ENCODE measurements at places on chromosomes 6 and 20. TPM values are rescaled to one million over a fixed set of nuclear protein-coding genes. Genes with fewer than 3 reads are reported as not detected.

The RAET1E gene
- not detected for total RNA-seq

The RAET1L gene
- total RNA-seq, result not detected

The MRAP2 gene
- total RNA-seq, result 10.8 TPM

The PDE10A gene
- 24.3 TPM for total RNA-seq

The FOXS1 gene
- total RNA-seq, result not detected

The PTCRA gene
- not detected for total RNA-seq

- H3K27ac ChIP-seq, result no peak overlapping the region
- no peaks in the 10 kb centered on the region for H3K36me3 ChIP-seq
- no peak overlapping the region for H3K4me3 ChIP-seq
These were observed 17.7 kb downstream of the RIPOR3 start for GRCh38 chr20:50673466-50674137.

GRCh38 chr20:10665027-10665561 is 8.7 kb downstream of the JAG1 start:
- H3K36me3 ChIP-seq, result no peaks in the 10 kb centered on the region
- peak; percentile 36 for DNase-seq
- H3K4me1 ChIP-seq, result peaks cover 14% of the 10 kb centered on the region
- peaks cover 57% of the 10 kb centered on the region for H3K27me3 ChIP-seq
- H3K4me3 ChIP-seq, result peak overlapping the region; percentile 42

DNA sequence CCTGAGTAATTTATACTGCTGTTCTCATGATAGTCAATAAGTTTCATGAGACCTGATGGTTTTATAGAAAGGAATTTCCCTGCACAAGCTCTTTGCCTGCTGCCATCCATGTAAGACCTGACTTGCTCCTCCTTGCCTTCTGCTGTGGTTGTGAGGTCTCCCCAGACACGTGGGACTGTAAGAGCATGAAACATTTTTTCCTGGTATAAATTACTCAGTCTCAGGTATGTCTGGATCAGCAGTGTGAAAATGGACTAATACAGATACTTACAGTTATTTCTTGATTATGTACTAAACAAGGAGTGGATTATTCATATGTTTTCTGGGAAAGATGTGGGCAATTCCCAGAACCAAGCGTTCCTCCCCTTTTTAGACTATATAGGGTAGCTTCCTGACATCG is 1.9 kb upstream of the TRIM38 start:
- H3K36me3 ChIP-seq, result no peaks in the 10 kb centered on the region
- DNase-seq, result no peak
- H3K27me3 ChIP-seq, result no peaks in the 10 kb centered on the region
- no peak overlapping the region for H3K4me3 ChIP-seq
- no peak overlapping the region for H3K27ac ChIP-seq
- peaks cover 4% of the 10 kb centered on the region for H3K4me1 ChIP-seq

DNA sequence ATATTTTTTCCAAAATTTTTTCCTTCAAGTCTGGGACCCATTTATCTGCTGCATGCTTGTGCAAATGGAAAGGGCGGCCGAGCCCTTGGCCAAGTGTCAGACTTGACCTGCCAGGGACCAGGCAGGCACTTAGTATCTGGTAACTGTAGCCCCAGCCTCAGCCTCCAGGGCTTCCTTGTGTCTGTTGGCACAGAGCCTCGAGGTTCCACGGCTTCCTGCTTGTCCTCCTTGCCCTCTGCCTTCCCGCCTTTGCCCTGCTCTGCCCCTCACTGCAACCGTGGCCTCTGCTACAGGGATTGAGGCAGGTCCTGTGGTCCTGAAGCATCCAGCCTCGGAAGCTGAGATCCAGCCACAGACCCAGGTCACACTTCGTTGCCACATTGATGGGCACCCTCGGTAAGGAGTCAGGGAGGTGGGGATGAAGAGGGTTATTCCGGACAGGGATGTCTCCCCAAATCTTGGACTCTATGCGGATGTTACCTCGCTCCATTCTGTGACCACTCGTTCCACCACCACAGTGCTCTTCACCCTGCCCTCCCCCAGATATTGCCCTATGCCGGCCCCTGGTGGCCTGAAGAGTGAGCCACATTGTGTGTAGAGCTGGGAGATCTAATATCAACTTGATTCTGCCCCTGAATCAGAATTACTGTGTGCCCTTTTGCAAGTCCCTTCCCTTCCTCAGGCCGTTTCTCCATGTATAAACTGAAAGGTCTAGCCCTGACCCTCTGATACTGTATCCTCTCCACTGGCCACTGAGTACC is 41.5 kb upstream of the SRF start:
- DNase-seq, result peak; percentile 81
- H3K4me3 ChIP-seq, result no peak overlapping the region
- no peaks in the 10 kb centered on the region for H3K4me1 ChIP-seq

- peaks cover 46% of the 10 kb centered on the region for H3K36me3 ChIP-seq
- no peak for DNase-seq
- no peak overlapping the region for H3K27ac ChIP-seq
- no peak overlapping the region for H3K4me3 ChIP-seq
- H3K4me1 ChIP-seq, result peaks cover 14% of the 10 kb centered on the region
These were observed 11.2 kb downstream of the COL9A3 start for GRCh38 chr20:62828051-62828450.

GRCh38 chr6:29814379-29815117 is 13.1 kb upstream of the HLA-G start:
- H3K4me3 ChIP-seq, result no peak overlapping the region
- H3K36me3 ChIP-seq, result no peaks in the 10 kb centered on the region
- H3K4me1 ChIP-seq, result no peaks in the 10 kb centered on the region
- H3K27me3 ChIP-seq, result peaks cover 12% of the 10 kb centered on the region
- DNase-seq, result no peak

DNA sequence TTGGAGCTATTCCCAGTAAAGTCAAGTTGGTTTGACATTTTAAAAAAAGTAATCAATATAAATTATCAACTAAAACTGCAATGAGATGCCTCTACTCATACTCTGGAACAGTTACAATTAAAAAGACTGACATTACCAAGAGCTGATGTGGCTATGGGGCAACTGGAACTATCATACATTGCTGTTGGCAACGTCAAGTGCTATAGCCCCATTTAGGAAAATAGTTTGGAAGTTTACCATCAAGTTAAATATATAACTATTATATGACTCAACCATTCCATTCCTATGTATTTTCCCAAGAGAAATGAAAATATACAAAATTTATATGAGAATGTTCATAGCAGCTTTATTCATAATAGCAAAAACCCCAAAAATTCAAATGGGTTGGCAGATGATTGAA is 111.4 kb upstream of the HDGFL1 start:
- no peak overlapping the region for H3K27ac ChIP-seq
- H3K4me1 ChIP-seq, result no peaks in the 10 kb centered on the region
- no peaks in the 10 kb centered on the region for H3K27me3 ChIP-seq
- no peak overlapping the region for H3K4me3 ChIP-seq
- H3K36me3 ChIP-seq, result no peaks in the 10 kb centered on the region

DNA sequence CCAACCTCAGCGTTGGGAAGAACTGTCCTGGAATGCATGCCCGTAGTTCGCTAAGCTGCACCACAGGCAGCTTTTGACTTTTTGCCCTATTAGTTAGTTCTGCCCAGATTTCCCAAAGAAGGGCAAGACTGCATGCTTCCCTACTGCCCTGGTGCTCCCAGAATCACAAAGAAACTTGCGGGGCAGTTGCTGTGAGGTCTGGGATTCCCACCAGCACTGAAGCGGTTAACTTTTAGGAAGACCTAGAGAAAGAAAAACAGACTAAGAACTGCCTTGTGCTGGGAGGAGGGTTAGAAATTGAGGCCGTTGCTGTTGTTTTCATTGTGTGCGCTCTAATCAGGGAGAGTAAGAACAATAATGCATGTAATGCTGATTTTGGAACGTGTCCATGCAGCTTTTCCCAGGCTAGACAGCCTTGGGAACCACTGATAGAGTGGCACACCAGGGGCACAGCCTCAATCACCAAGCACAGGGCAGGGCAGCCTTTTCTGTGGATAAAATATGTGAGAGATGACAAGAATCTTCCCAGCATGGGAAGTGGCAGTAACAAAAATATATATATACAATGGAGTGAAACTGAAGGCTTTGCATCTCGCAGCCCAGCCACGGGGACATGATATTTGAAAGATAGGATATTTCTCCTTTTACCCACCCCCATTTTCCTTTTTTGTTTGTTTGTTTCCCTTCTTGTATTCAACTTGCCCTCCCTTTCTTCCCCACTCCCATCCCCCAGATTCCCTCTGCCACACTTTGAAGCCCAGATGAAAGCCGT is 137.7 kb upstream of the HEY2 start:
- H3K36me3 ChIP-seq, result no peaks in the 10 kb centered on the region
- DNase-seq, result peak; percentile 63
- no peaks in the 10 kb centered on the region for H3K27me3 ChIP-seq
- peak overlapping the region; percentile 81 for H3K27ac ChIP-seq
- peak overlapping the region; percentile 56 for H3K4me3 ChIP-seq
- H3K4me1 ChIP-seq, result no peaks in the 10 kb centered on the region

DNA sequence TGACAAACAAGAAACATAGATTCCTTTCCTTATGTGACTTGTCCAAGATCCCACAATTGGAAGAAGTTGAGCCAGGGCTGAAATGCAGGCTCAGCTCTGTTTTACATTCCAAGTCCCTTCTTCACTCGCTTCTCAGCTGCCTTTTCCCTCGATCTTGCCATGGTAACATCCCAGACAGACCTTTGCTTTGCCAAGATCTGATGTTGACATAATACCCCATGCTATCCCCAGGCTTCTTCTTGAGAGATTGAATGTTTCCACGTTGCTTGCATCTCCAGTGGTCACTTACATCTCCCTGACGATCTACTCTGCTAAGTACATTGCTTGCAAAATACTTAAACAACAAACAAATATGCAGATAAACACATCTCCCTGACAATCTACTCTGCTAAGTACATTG is 63.5 kb downstream of the TBXT start:
- H3K4me3 ChIP-seq, result no peak overlapping the region
- no peak overlapping the region for H3K27ac ChIP-seq
- no peaks in the 10 kb centered on the region for H3K36me3 ChIP-seq
- DNase-seq, result no peak
- no peaks in the 10 kb centered on the region for H3K27me3 ChIP-seq
- H3K4me1 ChIP-seq, result no peaks in the 10 kb centered on the region

DNA sequence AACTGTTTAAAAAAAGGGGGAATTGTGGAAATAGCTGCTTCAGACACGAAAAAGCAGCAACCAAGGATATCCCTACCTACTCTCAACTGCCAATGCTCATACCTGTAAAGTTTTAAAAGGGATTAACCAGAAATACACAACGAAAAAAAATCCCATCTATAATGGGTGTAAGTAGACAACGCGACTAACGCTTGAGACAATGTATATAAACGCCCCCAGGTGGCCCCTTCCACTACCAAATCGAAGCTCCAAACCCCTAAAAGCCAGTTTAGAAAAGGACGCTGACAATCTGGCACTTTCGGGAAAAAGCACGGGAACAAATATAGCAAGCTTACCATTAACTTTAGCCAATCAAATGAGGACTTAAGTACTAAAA is 94.5 kb upstream of the BTN3A2 start:
- H3K36me3 ChIP-seq, result no peaks in the 10 kb centered on the region
- H3K27ac ChIP-seq, result peak overlapping the region; percentile 83
- peak overlapping the region; percentile 91 for H3K4me3 ChIP-seq
- peaks cover 4% of the 10 kb centered on the region for H3K4me1 ChIP-seq

- H3K36me3 ChIP-seq, result no peaks in the 10 kb centered on the region
- peaks cover 15% of the 10 kb centered on the region for H3K4me1 ChIP-seq
- no peak overlapping the region for H3K27ac ChIP-seq
- peak; percentile 69 for DNase-seq
- no peaks in the 10 kb centered on the region for H3K27me3 ChIP-seq
- no peak overlapping the region for H3K4me3 ChIP-seq
These were observed 104.4 kb upstream of the ESR1 start for GRCh38 chr6:151702851-151703658.

DNA sequence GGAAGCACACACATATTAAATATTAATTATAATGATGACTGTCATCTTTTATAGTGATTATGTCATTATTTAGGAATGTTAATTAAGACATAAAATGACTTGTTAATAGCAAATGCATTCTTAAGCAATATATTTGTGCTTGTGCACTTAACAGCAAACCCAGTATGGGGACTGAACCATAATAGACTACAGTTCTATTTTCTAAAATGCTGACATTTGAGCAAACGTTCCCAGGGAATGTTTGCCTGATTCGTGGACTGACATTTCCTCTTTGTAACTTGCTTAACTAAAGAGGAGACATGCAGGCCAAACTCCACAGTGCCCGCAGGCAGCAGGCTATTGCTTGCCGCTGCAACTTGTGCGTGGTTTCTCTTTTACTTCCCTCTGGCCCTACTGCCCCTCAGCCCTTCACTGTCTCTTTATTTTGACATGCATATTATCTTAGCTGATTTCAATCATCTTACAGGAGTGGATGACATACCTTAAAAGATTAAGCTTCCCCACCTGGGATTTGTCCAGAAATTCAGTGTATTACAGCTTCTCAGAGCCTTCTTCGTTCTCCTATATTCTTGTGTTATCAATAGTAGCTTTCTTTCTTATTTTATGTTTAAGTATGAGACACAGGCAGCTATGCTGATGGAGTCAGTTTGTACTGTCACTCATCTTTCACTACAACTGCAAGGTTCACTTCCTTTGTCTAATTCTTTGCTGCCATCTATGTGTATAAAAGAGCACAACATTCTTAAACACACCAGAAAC is 141.5 kb downstream of the GMDS start:
- no peak for DNase-seq
- no peaks in the 10 kb centered on the region for H3K36me3 ChIP-seq
- H3K27me3 ChIP-seq, result no peaks in the 10 kb centered on the region

DNA sequence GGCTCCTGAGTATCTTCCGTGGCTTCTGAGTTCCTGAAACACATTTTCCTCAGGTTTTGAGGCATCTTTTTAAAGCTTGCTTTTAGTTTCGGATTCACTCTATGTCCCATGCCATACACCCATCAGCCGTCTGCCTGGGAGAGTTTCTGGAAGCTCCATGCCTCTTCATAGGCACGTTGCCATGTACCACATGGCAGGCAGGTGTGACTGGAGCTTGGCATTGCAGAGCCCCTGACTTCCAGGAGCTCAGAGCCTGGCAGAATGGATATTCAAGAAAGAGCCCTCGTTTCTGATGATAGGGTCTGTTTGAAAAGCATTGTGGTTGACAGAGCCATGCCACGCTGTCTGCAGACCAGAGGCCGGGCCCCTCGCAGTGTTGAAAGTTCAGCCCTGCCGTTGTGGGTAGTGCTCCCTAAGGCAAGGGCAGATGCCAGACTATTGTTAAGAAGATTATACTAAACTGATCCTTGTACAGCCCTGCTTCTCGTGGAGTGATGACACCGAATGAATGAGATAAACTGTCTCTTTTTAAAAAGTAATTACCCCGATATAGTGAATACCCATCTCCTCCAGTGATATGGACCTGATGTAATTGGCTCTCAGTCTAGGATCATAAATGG is 100.0 kb downstream of the RPP40 start:
- H3K4me3 ChIP-seq, result no peak overlapping the region
- H3K27ac ChIP-seq, result no peak overlapping the region
- H3K27me3 ChIP-seq, result no peaks in the 10 kb centered on the region
- H3K36me3 ChIP-seq, result peaks cover 23% of the 10 kb centered on the region

- no peak overlapping the region for H3K27ac ChIP-seq
- no peaks in the 10 kb centered on the region for H3K27me3 ChIP-seq
- DNase-seq, result no peak
- H3K36me3 ChIP-seq, result no peaks in the 10 kb centered on the region
- peaks cover under 1% of the 10 kb centered on the region for H3K4me1 ChIP-seq
- H3K4me3 ChIP-seq, result no peak overlapping the region
These were observed 123.5 kb downstream of the TTLL2 start for GRCh38 chr6:167448378-167448777.

- no peak overlapping the region for H3K27ac ChIP-seq
- H3K27me3 ChIP-seq, result peaks cover 20% of the 10 kb centered on the region
- no peaks in the 10 kb centered on the region for H3K4me1 ChIP-seq
- no peaks in the 10 kb centered on the region for H3K36me3 ChIP-seq
- no peak overlapping the region for H3K4me3 ChIP-seq
These were observed 128.8 kb upstream of the GGTLC1 start for GRCh38 chr20:24117383-24117782.

Data from endodermal cell (in vitro differentiated cells).